ENCODE measurements at places on chromosomes 2 and 18.

GRCh38 chr2:1744446-1745170, at the start of gene PXDN:
Gene PXDN, minus strand, starts transcription at chr2:1744515. Its CDS starts 60 bp downstream, at chr2:1744455.
- no peak for DNase-seq

GRCh38 chr2:23545396-23545795, 160.4 kb downstream of the KLHL29 start:
- DNase-seq = no peak

DNA sequence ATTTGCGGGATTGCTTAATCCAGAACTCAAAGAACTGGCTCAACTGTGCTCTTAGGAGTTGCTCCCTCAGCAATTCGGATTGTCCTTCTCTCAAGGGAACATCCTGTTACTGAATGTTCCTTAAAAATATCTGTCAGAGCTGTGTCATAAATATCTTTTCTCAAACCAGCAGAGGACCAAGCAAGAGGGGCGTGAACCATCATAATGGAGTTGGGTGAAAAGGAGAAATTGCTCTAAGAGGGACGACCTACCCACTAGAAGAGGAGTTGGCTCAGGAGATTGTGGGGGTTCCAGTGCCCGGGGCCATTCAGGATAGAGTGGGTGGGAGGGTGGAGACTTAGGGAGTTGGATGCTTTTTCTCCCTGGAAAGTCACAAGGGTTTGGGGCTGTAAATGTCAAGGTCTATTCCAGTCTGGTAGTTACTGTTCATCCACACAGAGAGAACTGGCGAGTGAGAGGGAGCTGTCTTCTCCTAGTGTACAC, 59.5 kb downstream of the MERTK start:
- DNase-seq = no peak

GRCh38 chr2:148796735-148797512, 78.1 kb upstream of the KIF5C start:
- DNase-seq = no peak

- no peak for DNase-seq
Observed at GRCh38 chr2:45067859-45068570, 58.8 kb upstream of the SIX2 start.

- DNase-seq = no peak
Observed at GRCh38 chr2:163086940-163087339, 248.4 kb upstream of the KCNH7 start.

DNA sequence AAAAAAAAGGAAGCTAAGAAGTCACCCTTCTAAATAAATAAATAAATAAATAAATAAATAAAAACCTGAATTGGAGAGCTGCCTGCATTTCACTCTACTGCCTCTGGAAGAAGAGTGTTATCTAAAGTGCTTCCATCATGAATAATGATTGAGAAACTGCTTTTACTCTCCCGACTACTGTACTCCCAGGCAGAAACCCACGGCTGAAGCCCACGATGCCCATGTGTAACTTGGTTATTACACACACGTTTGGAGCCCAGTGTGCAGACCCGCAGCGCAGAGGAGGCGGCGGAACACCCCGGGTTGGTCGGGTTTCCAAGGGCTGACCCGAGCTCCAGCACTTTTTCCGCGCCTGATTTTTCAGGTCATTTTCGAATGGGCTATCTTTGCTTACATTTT, 697 bp upstream of the SPATS2L start:
- no peak for DNase-seq
